ENCODE measurements at places on chromosomes 2 and 18. TPM values are rescaled to one million over a fixed set of nuclear protein-coding genes. Genes with fewer than 3 reads are reported as not detected.

ARHGAP15 gene
- total RNA-seq = not detected

SCN3A gene
- total RNA-seq = not detected

TDRD15 gene
- total RNA-seq = not detected

GRHL1 gene
- 2.8 TPM for total RNA-seq

TRIM54 gene
- 4.6 TPM for total RNA-seq

IL1RL2 gene
- total RNA-seq = not detected

CTAGE1 gene
- not detected for total RNA-seq

TMEM178A gene
- 7.5 TPM for total RNA-seq

SAG gene
- total RNA-seq = not detected

VWA3B gene
- not detected for total RNA-seq

GPN1 gene
- total RNA-seq = 48.5 TPM

AGBL5 gene
- total RNA-seq = 58.3 TPM

PRSS56 gene
- not detected for total RNA-seq

COL4A4 gene
- 0.92 TPM for total RNA-seq

CNTNAP5 gene
- 0.39 TPM for total RNA-seq

NCKAP5 gene
- 0.26 TPM for total RNA-seq

COL4A3 gene
- 0.64 TPM for total RNA-seq

UGT1A8 gene
- not detected for total RNA-seq

PMAIP1 gene
- 152 TPM for total RNA-seq

FKBP7 gene
- total RNA-seq = 4.5 TPM

ABCB11 gene
- not detected for total RNA-seq

CLEC4F gene
- total RNA-seq = not detected

MALL gene
- total RNA-seq = 5.5 TPM

Measured in H9 (cell line).